ENCODE measurements at places on chromosomes 4 and X.

DNA sequence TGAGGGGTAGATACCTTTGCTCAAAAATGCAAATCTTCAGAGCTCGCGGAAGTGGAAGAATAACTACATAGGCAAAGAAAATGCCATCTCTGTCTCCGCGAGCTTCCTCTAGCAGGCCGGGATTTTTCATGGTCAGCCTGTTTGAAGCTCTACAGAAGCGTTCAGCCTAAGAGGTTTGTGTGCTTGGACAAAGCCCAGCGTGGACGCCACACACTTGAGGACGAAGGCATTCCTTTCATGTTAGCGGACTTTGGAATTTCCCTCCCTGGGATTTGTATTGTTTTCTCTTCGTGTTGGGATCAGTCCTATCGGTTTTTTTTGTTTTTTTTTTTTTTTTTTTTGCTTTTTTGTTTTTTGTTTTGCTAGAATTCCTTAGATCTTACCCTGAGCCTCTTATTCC is 53.7 kb downstream of the SMIM31 start:
- no peak for DNase-seq

- no peak for DNase-seq
Observed at GRCh38 chr4:52051213-52051614, at the start of gene SPATA18. Gene SPATA18, plus strand, starts transcription at chr4:52051304. Its CDS starts 401 bp downstream, at chr4:52051705.

DNA sequence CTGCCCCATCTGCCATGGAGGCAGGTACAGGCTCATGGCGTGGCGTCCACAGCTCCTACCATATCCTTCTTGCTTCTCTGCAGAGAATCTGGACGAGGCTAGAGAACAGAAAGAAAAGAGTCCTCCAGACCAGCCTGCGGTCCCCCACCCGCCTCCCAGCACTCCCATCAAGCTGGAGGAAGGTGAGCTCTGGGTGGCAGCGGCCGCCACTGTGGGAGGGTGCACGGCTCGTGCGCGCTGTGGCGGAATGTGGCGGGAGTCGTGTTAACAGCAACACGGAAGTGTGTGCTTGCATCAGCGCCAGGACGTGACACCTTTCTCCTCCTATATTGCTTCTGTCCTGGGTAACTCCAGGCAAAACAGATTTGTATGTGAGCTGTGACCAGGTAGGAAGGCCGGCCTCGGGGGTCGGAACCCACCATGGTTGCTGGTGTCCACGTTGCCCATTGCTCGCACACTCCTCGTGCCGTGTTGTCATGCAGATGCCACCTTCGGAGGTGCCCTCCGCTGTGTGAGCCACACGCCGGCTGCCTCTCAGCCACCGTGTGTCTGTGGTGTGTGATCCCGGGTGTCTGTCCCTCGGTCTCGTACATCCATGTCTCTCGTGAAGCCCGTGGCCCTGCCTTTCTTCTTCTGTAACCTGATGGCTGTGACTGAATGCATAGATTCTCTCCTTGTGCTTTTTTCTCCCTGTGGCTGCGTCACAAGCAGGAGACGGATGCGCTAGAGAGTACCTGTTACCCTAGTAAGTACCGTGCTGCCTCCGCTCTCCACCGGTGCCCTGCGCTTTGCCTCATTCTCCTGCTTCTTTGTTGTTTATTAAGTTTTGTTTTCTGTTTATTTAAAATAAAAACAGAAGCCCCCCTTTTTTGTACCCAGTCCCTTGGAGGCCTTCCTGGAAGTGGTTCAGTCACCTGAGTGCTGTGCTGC is 37.0 kb downstream of the NOP14 start:
- DNase-seq: no peak

GRCh38 chrX:112223391-112223790 is 140.8 kb upstream of the TRPC5 start:
- no peak for DNase-seq

All from OCI-LY7 (cell line).